MM.1S (cell line): ENCODE measurements at places on chromosomes 13 and 19.

GRCh38 chr19:1889907-1890306 is 4.6 kb upstream of the ABHD17A start:
- no peaks in the 10 kb centered on the region; the same call in 1 of the 2 replicates for H3K4me1 ChIP-seq
- no peak overlapping the region for H3K4me3 ChIP-seq
- no peaks in the 10 kb centered on the region for H3K36me3 ChIP-seq

GRCh38 chr19:23365222-23365621 is 30.0 kb downstream of the ZNF91 start:
- H3K4me1 ChIP-seq = no peaks in the 10 kb centered on the region
- DNase-seq = no peak
- H3K36me3 ChIP-seq = no peaks in the 10 kb centered on the region
- H3K27ac ChIP-seq = no peak overlapping the region

DNA sequence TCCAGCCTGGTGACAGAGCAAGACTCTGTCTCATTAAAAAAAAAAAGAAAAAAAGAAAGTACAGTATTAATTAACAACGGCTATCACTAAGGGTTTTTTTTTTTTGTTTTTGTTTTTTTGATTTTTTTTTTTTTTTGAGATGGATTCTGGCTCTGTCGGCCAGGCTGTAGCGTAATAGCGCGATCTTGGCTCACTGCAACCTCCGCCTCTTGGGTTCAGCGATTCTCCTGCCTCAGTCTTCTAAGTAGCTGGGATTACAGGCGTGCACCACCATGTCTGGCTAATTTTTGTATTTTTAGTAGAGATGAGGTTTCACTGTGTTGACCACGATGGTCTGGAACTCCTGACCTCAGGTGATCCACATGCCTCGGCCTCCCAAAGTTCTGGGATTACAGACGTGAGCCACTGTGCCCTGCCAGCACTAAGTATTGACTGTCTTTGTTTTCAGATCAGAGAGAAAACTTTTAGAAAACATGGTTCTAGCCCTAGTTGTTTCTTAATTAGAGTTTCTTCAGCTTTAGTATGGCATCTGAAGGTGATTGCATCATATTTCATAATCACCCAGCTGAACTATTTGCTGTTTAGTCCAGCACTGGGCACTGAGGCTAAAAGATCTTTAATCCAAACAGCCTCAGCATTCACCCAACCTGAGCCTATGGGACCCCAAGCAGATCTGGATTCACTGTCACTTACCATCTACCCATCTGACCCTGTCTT is 2.7 kb upstream of the GATAD2A start:
- no peaks in the 10 kb centered on the region for H3K36me3 ChIP-seq
- no peak overlapping the region for H3K4me3 ChIP-seq
- H3K4me1 ChIP-seq = peaks cover 12% of the 10 kb centered on the region
- H3K27ac ChIP-seq = no peak overlapping the region
- no peak for DNase-seq
- no peaks in the 10 kb centered on the region for H3K27me3 ChIP-seq

GRCh38 chr19:1244693-1245451 is 3.3 kb downstream of the ATP5F1D start:
- no peak overlapping the region for H3K4me3 ChIP-seq
- H3K27me3 ChIP-seq = 0 out of 2 replicates have a peak, but pooled peaks cover 1% of the 10 kb centered on the region
- H3K36me3 ChIP-seq = no peaks in the 10 kb centered on the region
- H3K27ac ChIP-seq = no peak overlapping the region

DNA sequence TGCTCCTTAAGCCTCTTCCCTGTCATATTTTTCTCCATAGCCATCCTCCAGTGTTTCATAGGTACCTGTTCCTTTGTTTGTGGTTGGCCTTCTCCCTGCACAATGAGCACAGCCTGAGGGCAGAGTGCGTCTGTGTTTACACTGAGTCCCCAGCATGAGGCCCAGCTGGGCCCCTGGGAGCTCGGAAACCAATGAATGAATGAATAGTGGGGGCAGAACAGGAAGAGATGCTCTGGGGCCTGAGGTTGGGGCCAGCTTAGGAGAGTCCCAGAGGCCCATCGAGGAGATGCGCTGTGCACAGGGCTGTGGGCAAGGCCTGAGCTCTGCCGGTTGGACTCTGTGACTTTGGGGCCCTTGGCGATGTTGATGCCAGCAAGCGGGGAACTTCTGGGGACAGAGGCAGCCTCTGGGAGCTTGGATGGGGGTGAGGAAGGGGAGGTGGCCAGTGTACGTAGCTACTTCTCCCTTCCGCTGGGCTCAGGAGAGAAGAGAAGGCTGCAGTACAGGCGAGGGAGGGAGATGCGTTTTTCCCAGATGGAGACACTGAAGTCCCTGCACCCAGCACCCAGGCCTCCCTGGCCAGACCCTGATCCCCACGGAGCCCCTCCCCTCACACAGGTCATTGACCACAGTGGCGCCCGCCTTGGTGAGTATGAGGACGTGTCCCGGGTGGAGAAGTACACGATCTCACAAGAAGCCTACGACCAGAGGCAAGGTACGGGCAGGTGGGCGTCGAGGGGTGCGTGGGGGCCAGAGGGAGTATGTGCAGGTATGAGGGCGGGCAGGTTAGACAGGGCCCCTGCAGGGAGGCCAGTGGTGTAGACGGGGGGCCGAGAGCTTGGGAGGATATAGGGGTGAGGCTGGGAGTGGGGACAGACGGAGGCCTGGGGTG is 5.1 kb downstream of the TBCB start:
- no peaks in the 10 kb centered on the region for H3K36me3 ChIP-seq
- DNase-seq = no peak
- H3K4me1 ChIP-seq = peaks cover 5% of the 10 kb centered on the region; the same call in 1 of the 2 replicates
- H3K27me3 ChIP-seq = no peaks in the 10 kb centered on the region

DNA sequence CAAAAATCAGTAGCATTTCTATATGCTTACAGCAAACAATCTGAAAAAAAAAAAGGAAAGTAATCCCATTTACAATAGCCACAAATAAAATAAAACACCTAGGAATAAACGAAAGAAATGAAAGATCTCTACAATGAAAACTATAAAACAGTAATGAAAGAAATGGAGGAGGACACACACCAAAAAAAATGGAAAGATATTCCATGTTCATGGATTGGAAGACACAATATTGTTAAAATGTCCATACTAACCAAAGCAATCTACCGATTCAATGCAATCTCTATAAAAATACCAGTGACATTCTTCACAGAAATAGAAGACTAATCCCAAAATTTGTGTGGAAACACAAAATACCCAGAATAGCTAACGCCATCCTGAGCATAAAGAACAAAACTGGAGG is 4.7 kb downstream of the FCGBP start:
- DNase-seq = no peak
- H3K27me3 ChIP-seq = no peaks in the 10 kb centered on the region
- no peaks in the 10 kb centered on the region for H3K4me1 ChIP-seq
- no peak overlapping the region for H3K4me3 ChIP-seq

DNA sequence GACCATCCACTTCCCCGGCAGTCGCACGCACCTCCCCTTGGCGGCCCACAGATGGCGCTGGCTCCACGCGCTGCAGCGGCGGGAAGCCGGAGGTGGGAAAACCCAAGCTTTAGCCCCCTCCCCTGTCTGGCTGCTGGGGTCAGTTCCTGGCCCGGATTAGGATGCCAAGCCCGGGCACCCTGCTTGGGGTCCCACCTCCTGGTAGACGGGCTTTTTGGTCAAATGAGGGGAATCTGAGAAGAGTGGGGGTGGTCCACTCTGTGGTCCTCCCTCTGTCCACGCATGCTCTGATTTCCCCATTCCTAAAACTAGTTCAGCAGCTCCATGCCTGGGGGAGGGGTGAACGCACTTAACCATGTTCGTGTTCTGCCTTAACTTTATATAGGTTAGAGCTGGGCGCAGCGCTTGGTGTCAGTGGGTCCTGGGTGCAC is 8.1 kb upstream of the ADGRE2 start:
- no peak overlapping the region for H3K4me3 ChIP-seq
- no peak for DNase-seq
- H3K4me1 ChIP-seq = no peaks in the 10 kb centered on the region
- H3K36me3 ChIP-seq = no peaks in the 10 kb centered on the region
- peaks cover 69% of the 10 kb centered on the region for H3K27me3 ChIP-seq

GRCh38 chr13:51623473-51623872 is 39.2 kb downstream of the WDFY2 start:
- H3K27me3 ChIP-seq = no peaks in the 10 kb centered on the region
- H3K27ac ChIP-seq = no peak overlapping the region
- no peaks in the 10 kb centered on the region for H3K36me3 ChIP-seq
- no peak for DNase-seq
- no peaks in the 10 kb centered on the region for H3K4me1 ChIP-seq

DNA sequence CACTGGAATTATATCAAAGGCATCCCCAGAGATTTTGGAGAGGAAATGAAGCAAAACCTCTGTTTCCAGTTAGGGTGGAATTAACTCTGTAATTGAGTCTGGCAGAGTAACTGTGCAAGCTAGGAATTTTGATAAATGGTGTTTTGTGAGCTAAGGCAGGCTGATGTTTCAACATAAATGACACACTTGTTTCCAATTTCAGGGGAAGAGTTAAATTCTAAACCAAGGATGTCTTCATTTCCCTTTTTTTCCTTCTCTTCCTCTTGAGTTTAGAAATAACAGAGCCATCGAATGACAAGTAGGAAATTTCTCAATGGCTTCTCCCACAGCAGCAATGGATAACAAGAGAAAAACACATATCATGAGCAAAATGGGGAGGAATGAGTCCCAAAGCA is 131.2 kb downstream of the IRS2 start:
- no peaks in the 10 kb centered on the region for H3K4me1 ChIP-seq
- no peak for DNase-seq
- H3K27me3 ChIP-seq = no peaks in the 10 kb centered on the region

DNA sequence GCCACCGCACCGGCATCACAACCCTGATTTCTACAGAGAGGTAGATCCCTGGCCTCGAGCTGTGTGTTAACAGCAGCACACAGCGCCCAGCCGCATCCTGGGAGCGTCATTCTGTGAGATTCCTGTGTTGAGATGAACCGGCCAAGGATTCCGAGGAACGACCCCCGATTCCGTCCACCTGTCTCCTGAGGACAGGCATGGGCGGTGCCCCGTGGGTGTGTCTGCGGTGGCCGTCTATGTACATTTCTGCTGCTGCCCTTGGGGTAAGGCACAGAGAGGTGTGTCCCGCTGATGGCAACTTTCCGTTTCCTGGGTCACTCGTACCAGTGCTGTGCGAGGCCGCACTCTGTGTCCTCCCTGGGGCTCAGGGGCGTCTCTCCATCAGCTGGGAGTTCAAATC is 16.1 kb upstream of the F2RL3 start:
- H3K27ac ChIP-seq = no peak overlapping the region
- H3K27me3 ChIP-seq = no peaks in the 10 kb centered on the region
- DNase-seq = no peak
- H3K4me3 ChIP-seq = no peak overlapping the region
- H3K4me1 ChIP-seq = peaks cover 15% of the 10 kb centered on the region

DNA sequence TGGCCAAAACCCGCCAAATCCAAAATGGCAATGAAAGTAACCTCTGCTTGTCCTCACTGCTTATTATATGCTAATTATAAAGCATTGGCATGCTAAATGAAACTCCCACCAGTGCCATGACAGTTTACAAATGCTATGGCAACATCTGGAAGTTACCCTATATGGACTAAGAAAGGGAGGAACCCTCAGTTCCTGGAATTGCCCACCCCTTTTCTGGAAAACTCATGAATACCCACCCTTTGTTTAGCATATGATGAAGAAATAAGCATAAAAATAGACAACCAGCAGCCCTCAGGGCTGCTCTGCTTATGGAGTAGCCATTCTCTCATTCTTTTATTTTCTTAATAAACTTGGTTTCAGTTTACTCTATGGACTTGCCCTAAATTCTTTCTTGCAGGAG is 269.8 kb downstream of the OLFM4 start:
- H3K36me3 ChIP-seq = no peaks in the 10 kb centered on the region
- H3K4me3 ChIP-seq = no peak overlapping the region
- H3K27me3 ChIP-seq = no peaks in the 10 kb centered on the region
- H3K4me1 ChIP-seq = no peaks in the 10 kb centered on the region
- no peak for DNase-seq
- no peak overlapping the region for H3K27ac ChIP-seq

DNA sequence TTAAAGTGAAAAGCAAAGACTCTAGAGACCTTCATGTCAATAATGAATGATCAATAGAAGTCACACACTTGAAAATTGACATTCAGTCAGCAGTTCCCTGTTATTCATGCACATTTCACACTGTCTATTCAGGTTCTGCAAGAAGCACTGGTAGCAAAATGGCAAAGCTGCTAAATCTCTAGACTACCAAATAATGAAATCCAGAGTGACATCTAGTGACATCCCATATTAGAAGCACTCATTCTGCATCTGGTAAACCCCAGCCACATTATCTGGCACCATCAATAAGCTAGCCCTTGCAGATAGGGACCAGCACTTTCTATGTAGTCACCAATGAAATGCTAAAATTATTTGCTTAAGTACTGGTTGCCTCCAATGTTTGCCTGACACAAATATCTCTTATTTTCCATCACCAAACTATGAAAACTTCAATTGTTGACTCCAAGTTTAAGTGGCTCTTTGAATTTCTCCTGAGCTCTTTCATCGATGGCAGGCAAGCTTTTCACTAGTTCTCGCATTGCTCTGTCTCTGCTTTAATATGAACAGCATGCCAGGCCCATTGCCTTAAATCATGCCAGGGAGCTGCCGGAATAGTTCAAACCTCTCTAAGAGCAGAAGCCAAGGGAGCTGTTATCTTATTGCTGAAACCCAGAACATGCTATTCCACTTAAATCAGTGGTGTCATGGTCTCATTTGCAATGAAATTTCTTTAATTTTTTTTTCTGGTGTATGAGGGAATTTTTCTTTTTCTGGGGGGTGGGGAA is 409.9 kb downstream of the MZT1 start:
- H3K36me3 ChIP-seq = no peaks in the 10 kb centered on the region
- DNase-seq = no peak
- no peak overlapping the region for H3K27ac ChIP-seq
- no peaks in the 10 kb centered on the region for H3K27me3 ChIP-seq
- no peaks in the 10 kb centered on the region for H3K4me1 ChIP-seq
- no peak overlapping the region for H3K4me3 ChIP-seq

GRCh38 chr13:62525652-62526051 is 1110.0 kb upstream of the PCDH20 start:
- H3K27me3 ChIP-seq = no peaks in the 10 kb centered on the region
- DNase-seq = no peak
- no peak overlapping the region for H3K4me3 ChIP-seq
